ENCODE measurements at places on chromosomes 12 and 14.

- DNase-seq: no peak
These were observed 66.5 kb upstream of the ABCD2 start for GRCh38 chr12:39685854-39686657.

DNA sequence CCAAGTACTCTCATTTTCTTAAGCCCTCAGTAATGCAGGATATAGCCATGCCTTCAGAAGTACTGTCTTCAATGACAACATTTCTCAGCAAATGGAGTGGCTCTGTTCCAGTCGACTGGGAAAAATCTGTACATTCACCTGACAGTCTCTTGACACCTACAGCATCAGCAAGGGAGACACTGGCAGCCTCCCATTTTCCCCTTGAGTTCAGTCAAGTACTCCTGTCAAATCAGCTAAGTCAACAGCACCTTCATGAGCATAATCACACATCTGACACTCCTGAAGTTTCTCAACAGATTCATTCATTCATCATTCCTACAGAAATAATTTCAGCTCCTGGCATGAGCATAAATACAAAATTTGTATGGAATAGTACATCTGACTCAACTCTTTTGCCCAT lies 46.1 kb downstream of the INTS13 start:
- no peak for DNase-seq

- DNase-seq: no peak
These were observed 133.3 kb upstream of the FSCB start for GRCh38 chr14:44640416-44640815.

- DNase-seq: no peak
These were observed 6.8 kb upstream of the RASAL1 start for GRCh38 chr12:113142173-113142885.

DNA sequence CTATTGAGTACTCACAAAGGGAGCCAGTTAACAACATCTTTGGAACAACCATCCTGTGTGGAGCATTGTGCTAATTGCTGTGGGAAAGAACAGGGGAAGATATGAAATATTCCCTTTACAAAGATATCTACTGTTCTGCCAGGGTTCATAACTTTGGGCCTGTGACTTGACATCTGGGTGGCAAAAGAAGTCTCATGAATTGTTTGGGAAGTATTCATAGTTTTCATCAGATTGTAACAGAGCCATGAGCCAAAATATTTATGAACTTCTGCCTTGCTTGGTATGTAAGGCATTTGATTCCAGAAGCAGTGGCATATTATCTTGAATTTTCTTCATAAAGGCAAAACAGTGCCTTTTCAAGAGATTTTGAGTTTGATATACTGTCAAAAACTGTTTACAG lies 816.2 kb downstream of the DIO2 start:
- no peak for DNase-seq

- no peak for DNase-seq
These were observed 41.8 kb downstream of the KIAA0586 start for GRCh38 chr14:58469309-58469708.

DNA sequence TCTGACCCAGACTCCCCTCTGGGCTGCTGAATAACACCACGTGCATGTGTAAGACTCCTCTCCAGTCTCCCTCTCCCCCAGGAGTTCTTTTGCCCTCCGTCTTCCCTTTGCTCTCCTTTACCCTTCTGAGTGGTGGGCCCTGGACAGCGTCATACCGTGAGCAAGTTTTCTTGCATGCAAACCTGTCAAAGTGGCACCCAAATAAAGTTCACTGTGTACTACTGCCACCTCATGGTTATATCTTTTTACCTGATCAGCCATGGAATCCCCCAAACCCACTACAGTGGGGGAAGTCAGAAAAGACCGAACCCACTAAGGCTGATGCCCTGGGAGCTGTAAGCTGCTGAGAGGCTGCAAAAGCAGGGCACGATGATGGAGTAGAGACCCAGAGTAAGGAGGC lies 131.1 kb upstream of the VRK1 start:
- no peak for DNase-seq

DNA sequence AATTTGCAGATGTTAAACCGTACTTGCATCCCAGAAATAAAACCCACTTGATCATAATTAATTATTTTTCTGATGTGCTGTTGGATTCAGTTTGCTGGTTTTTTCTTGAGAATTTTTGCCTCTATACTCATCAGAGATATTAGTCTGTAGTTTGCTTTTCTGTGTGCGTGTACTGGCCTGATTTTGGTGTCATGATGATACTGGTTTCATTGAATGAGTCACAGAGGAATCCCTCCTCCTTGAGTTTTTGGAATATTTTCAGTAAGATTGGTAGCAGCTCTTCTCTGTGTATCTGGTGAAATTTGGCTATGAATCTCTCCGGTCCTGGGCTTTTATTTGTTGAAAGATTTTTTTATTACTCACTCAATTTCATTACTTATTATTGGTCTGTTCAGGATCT lies 100.4 kb upstream of the PMCH start:
- no peak for DNase-seq

GRCh38 chr12:49909826-49910225 lies 6.1 kb upstream of the FAIM2 start:
- DNase-seq: no peak

GRCh38 chr12:49866859-49867569 lies 24.1 kb upstream of the BCDIN3D start:
- peak; percentile 83 for DNase-seq

- peak; percentile 74 for DNase-seq
These were observed 15.9 kb upstream of the SIX1 start for GRCh38 chr14:60665177-60665550.

- DNase-seq: no peak
These were observed 36.5 kb downstream of the CMKLR1 start for GRCh38 chr12:108302403-108303311.

GRCh38 chr12:56107242-56107641 lies 2.9 kb downstream of the PA2G4 start:
- DNase-seq: no peak

DNA sequence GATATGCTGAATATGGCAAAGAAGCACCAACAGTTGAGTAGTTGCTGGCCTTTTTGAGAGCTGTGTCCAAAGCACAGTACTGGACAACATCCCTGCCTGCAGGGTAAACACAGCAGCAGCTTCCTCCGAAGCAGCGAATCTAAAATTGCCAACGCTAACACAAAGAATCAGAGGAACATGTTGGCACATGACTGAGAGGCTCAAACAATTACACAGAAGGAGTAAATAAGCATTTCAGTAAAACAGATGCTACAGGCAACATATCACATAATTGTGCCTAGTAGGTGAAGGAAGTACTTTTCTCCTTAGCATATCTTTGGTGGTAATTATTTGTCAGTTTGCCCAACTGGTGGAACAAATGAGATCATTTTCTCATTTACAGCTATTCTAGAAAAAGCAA lies 52.1 kb downstream of the KICS2 start:
- DNase-seq: peak; percentile 92

DNA sequence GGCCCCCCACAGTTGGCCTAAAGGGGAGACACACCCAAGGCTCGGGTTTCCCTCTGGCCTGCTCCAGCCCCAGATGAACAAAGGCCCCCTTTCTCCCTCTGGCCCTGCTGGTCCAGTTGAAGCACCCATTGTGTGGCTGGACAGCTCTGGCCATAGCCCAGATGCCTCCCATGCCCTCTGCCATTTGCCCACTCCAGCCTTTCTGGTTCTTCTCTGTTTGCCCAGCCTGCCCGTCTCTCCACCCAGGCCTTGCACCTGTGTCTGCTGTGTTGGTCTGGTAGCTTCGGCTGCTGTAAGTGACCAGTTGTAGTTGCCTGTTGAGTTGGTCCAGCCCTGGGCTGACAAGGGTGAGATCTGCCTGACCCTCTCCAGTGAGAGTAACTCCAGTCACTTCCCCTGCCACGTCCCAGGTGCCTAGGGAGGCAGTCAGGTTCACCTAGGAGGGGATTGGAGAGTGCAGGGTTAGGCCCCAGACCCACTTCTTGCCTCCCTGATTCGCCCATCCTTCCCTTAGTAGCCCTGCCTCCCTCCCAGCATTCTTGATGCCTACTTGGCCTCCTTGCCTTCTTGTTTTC lies 3.0 kb downstream of the B4GALNT1 start:
- DNase-seq: no peak

GRCh38 chr14:21917699-21918436 lies 244.2 kb upstream of the OR4E1 start:
- peak; percentile 8 for DNase-seq

DNA sequence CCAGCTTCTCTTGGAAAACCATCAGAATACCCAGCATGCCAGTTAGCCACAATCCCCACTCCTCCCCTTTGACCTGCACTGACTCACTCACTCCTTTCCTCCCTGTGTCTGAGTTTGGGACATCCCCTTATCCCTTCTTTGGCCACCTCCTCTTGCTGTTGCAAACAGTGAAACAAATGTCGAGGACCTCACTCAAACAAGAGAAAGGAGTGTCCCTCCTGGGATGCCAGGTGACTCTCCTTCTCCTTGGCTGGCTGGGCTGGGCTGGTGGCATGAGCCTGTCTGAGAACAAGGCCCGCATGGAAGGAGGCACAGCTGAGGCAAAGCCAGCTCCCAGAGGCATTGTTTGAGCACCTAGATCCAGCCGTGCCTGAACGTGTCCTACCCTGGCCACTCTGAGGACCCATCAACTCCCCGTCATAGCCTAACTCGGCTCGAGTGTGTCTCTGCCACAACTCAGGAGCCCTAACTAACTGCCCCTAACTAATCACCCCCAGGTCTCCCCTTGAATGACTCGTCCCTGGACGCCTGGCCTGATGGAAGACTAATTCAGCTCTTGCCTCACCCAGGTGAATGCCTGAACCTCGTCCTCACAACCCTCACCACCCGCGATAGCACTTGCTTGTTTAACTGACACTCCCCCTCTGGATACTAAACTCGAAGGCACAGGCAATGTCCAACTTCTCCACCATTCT lies 43.0 kb downstream of the NCOR2 start:
- no peak for DNase-seq

GRCh38 chr14:39102265-39102968 lies 618 bp downstream of the SEC23A start:
- DNase-seq: no peak

DNA sequence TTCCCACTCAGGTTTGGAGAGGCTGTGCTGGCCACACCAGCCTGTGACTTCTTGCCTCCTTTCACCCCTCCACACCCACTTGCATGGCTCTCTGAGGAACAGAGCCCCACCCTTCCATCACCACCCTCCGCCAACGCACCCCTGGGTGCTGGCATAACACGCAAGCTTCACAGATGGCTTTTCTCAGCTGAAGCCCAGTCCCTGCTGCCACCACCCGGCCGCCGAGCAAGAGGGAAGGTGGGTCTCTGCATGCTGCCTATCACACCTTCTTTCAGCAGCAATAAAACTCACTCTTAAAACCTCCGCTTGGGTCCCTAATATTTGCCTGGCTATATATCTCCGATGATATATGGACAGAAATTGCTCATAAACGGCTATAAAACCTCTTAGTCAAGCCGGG lies 41.6 kb downstream of the SMUG1 start:
- DNase-seq: no peak

- DNase-seq: no peak
These were observed 65.2 kb upstream of the CISTR start for GRCh38 chr12:53817021-53817389.

- no peak for DNase-seq
These were observed 44.6 kb upstream of the FKBP4 start for GRCh38 chr12:2750185-2750584.

- DNase-seq: no peak
These were observed 46.8 kb downstream of the TRMT5 start for GRCh38 chr14:60933920-60934655.

DNA sequence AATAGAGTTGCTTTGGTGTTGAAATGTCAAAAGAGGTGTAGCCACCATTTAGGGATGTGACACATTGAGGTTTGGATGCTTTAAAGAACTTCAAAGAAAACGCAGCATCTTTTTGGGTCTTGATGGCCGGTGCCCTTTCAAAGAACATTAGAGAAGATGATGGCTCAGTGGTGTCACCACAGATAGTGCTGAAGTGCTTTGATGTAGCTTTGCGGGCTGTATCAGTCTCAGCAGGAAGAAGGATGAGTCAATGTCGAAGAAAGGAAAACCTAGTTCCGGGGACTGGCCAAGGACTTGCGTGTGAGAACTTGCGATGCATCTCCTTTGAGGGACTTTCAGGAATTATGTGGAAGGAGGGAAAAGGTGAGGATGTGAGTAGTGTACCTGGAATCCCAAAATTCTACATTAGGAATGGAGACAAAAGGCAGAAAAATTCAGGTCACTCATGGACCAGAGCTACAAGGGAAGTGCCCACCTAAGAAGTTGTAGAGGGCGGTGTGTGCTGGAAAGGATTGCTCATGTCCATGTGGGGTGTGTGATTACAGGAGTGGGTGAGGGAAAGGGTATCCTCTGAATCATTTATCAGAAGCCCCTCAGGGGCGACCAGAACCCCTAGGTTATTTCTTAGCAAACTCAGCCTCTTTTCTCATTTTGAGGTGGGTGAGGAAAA lies 39.7 kb upstream of the GZMB start:
- DNase-seq: no peak

DNA sequence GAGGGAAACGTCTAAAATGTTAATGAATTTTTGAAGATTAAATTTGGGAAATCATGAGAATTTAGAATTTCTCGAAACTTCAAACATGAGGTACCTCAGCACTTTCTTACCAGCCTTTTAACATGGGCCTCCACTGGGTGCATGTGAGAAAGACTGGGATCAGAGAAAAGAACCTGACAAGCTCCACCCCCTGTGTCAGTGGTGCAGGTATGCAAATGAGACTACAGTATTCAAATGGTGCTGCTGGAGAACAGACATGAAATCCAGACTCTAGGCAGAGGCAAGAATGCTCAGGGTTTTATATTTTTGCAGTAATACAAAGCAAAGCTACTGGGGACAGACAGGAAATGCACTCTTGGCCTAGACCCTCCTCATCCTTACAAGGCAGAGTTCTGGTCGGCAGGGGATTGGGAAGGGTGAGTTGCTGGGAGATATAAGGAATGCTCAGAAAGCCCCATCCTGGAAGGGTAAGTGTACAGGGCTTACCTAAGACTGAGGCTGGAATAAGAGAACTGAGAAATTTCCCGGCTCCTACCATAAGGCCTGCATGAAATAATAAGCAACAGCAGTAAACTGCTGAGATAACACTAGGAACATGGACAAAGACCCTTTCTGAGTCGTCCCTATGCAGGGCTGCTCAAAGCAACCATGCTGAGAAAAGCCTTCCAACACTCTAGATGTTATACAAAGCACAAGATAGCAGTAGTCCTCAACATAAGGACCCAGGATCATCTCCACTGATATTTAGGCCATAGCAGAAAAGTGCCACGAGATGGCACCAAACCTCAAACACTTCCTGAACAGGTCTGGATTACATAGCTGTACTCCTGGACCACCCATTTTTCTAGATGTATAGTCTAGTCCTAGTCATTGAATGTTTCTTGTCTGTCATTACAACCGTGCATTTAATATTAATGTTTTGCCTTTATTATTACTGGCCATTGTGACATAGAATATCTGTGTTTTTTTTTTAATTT lies 260.8 kb downstream of the RASSF9 start:
- peak; percentile 68 for DNase-seq

GRCh38 chr12:111386885-111387284 lies 18.0 kb upstream of the PHETA1 start:
- DNase-seq: peak; percentile 18
